ENCODE measurements at places on chromosomes 3 and 15.

DNA sequence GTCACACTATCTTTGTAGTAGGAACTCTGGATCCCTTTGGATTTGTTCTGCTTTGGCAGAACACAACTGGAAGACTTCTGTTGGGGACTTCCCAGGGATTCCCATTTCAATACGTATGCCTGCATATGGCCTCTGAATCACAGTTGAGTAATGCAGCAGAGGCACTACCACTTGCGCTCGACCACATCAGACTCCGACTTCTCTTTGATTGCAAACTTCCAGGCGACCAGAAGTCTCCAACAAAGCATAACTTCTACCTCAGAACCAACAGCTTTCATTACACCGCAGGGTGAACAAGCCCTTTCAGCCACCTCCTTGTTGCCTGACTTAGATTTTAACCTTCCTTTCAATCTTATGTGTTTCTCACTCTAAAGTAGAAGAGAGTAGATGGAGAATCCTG lies 924.4 kb downstream of the IGSF11 start:
- no peak for DNase-seq

DNA sequence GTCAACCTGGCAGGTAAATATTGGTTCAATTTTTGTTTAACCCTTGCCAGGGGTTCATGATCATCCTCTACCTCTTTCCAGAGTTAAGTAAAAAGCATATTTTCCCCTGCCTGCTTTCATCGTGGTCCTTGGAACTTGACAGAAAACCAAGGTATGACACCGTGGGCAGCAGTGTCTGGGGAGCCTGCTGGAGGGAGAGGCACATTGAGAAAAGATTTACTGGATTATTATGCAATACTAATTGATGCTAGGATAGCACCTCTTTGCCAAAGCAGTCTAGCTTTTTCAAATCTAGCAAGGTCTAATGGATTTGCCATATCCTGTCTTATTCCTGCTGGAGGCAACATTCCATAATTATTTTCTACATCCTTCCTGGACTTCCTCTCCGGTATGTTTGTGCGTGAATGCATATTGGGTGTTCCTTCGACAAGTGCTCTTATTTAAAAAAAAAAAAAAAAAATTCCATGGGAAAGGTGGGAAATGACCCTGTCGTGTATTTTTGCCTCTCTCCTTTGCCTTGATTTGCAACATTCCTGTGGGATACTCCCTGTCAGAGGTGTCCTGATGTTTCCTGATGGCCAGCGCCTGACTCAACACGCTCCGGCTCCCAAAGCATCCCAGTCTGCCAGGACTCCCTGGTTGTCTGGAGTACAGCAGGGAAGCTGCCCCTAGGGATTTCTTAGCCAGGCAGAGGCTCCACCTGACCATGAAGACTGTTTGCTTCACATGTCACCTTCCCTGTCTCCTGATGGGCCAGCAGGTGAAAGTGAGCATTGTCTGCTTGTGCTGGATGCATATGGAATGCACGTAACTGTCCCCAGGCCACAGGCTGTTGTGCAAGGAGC lies 6.3 kb downstream of the BHLHE40 start:
- DNase-seq = no peak

DNA sequence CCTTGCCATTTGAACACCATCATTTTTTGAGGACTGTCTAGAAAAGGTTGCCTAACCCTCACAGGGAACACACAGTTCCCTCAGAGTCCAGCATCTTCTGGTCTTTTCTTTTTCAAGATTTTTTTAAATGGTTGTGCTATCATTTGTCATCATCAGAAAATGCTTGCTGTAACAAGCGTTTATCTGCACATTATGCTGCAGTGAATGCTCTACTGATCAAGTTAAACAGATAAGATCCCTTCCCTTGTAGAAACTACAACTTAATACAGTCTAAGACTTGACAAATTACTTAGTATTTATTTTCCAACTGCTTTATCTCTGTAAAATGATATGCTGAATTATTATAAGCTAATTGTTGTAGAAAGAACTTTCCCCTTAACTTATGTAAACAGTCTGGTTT lies 11.9 kb upstream of the ALPK3 start:
- no peak for DNase-seq

DNA sequence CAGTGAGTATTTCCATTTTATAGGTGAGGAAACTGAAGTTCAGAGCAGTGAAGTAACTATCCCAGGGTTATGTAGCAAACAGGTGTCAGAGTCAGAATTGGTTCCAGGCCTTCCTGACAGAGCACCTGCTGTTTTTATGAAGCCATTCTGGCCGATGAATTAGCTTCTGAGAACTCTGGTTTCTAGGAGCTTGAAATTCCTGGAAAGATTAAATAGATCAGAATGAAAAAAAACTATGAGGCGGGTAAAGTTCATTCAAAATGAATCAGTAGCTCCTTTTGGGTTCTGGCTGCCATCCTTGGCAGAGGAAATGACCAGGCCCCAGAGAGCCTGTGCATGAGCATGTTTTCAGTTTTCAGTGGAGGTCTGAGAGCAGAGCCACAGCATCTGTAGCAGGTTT lies 59.3 kb upstream of the CFAP161 start:
- no peak for DNase-seq

GRCh38 chr3:32438596-32439344 lies 47.1 kb downstream of the CMTM7 start:
- DNase-seq = no peak

Data from activated CD4-positive, alpha-beta T cell treated with anti-CD3 and anti-CD28 coated beads for 4 hours (primary cell).